Glutamatergic neuron (in vitro differentiated cells): ENCODE measurements at places on chromosomes 6 and 20. TPM values are rescaled to one million over a fixed set of nuclear protein-coding genes. Genes with fewer than 3 reads are reported as not detected.

DNA sequence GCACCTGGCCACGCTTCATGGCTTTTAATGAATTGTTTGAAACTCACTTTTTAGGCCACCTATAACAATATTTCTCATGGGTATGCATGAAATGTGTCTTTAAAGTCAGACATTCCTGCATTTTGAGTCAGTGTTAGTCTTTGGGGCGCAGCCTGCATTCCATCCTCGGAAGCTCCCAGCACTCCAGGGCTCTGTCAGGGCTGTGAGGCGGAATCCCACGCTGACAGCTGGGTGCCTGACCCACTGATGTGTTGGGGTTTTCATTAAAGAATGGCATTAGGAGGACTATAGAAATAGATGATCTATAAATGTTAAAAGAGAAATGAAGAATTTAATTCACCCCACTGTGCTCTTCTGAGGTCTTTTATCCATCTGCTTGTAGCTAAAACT lies 16.2 kb upstream of the CLDN20 start:
- no peak overlapping the region for H3K4me3 ChIP-seq
- no peaks in the 10 kb centered on the region for H3K4me1 ChIP-seq
- H3K36me3 ChIP-seq = no peaks in the 10 kb centered on the region
- no peak overlapping the region for H3K27ac ChIP-seq
- DNase-seq = no peak

GRCh38 chr20:49248879-49249665 lies 28.8 kb downstream of the ZNFX1 start:
- DNase-seq = no peak
- H3K4me3 ChIP-seq = no peak overlapping the region
- H3K27ac ChIP-seq = no peak overlapping the region
- peaks cover 5% of the 10 kb centered on the region for H3K36me3 ChIP-seq

LCA5 gene
- 5.3 TPM for total RNA-seq

FUT9 gene
- total RNA-seq = 0.54 TPM

GRM4 gene
- 119 TPM for total RNA-seq
